ENCODE measurements at places on chromosomes 7 and 10. TPM values are rescaled to one million over a fixed set of nuclear protein-coding genes. Genes with fewer than 3 reads are reported as not detected.

DNA sequence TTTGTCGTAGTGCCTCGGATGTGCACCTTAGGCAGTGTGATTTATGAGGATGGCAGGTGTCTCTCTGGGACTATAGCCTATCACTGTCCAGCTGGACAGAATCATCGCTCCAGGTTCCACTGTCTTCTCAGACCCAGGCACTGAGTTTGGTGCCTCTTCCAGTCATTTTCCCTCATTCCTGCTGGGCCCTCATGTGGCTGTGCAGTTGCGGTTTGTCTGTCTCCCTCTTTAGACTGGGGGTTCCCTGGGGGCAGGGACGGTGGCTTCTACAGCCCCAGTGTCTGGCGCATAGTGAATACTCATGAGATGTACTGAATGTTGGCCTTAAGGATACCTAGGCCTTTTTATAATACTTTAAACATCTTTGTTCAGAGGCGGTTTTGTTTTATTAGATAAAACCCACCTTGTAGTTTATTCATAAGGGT lies 28.9 kb downstream of the CCM2 start:
- DNase-seq = no peak

DNA sequence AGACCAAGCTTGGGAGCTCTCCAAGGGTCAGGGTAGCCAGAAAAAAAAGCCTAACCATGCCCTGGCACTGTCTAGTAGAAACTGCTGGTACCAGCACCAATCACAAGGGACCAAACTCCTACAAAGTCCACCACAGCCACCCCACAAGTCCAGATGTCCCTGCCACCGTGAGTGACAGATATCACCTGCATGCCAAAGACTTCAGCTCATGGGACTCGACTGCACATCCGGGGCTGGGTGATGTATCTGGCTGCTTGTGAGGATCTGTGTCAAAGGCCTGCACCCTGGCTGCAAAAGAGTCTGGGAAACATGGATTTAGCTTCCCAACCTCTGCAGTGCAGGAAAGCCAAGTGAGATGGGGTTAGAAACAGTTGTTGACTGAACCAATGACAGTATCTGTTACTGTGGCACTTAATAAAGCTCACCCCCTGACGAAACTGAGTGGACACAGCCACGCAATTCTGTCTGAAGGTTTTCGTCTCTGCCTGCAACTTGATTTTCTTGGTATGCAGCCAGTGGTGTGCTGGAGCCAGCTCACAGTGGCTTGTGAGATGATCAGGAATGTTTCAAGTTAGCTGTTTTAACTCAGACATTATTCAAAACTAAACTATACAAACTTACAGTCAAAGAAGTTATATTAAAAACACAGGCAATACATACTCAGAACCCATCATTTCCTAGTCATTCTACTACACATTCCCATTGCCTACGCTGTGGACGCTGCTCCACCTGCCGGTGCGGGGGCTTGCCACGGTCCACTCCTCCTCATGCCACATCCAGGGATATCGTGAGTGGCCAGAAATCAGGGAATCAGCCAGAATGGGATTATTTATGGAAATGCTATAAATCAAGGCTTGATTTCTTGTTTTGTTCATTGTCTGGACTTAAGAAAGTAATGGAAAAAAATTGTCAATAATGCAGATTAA lies 9.2 kb downstream of the ZNF488 start:
- DNase-seq = no peak

GRCh38 chr7:83921941-83922607 lies 272.5 kb downstream of the SEMA3A start:
- no peak for DNase-seq

DNA sequence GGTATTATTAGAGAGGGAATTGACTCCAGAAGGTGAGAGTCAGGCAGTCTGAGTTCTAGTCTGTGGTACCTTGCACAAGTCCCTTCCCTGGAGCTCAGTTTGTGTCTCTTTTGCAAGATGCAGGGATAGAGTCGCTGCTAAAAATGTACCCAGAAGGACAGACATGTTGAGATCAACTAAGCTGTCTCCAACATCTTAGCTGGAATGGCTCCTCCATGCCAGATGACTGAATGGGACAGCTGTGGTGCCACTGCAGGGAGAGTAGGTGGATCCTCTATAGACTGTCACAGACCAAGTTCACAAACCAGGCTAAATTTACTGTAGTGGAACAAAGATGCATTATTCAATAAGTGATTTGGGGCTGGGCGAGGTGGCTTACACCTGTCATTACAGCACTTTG lies 120.1 kb downstream of the NEURL1 start:
- no peak for DNase-seq

DNA sequence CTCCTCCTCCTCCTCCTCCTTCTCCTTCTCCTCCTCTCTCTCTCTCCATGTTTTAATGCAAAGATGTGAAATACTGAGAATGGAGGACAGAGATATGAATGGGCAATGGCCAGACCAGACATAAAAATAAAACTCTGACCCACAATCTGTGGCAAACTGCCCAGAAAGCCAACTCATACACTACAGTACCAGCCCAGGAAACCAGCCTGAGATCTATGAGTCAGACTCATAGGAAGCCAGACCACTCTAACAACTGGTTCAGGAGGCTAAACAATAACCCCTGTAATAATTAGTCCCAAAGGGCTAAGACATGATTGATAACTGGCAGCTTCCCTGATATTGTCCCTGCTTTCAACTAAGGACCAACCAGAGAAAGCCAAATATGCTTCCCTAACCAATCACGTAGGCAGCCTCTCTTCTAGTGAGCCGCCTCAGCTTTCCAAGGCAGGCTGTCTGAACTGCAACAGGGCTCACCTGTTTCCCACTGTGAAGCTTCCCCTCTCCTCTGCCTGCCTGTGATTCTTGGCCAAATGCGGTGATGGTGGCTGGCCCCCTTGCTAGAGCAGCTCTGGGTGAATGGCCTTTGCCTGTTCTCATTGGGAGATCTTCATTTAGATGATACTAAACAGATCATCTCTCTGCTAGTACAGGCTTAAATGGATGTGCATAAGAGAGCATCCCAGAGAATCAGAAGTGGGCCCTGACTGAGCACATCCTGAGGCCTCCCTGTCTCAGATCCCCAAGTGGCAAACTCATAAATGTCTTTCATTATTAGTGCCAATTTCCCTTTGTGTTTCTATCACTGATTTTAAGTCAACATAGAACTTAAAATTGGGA lies 817.6 kb downstream of the TNS3 start:
- no peak for DNase-seq

DNA sequence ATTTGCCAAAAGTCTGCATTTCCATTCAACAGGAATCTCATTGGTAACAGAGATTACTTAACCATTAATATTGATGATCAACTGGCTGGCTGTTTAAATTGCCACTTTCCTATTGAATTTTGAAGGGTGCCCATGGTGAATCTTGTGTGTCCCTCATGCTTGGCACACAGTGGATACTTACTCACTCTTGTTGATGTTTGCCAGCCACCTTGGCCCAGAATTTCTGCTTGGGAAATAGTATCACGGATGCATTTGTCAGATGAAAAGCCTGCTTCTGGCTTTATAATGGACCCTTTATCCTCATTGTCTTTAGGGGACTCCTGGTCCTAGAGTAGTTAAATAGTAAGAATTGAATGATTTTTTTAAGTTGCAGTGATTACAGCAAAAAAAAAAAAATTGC lies 52.0 kb downstream of the MMRN2 start:
- DNase-seq = no peak

GRCh38 chr10:106913348-106913747 lies 251.2 kb downstream of the SORCS1 start:
- DNase-seq = no peak

DNA sequence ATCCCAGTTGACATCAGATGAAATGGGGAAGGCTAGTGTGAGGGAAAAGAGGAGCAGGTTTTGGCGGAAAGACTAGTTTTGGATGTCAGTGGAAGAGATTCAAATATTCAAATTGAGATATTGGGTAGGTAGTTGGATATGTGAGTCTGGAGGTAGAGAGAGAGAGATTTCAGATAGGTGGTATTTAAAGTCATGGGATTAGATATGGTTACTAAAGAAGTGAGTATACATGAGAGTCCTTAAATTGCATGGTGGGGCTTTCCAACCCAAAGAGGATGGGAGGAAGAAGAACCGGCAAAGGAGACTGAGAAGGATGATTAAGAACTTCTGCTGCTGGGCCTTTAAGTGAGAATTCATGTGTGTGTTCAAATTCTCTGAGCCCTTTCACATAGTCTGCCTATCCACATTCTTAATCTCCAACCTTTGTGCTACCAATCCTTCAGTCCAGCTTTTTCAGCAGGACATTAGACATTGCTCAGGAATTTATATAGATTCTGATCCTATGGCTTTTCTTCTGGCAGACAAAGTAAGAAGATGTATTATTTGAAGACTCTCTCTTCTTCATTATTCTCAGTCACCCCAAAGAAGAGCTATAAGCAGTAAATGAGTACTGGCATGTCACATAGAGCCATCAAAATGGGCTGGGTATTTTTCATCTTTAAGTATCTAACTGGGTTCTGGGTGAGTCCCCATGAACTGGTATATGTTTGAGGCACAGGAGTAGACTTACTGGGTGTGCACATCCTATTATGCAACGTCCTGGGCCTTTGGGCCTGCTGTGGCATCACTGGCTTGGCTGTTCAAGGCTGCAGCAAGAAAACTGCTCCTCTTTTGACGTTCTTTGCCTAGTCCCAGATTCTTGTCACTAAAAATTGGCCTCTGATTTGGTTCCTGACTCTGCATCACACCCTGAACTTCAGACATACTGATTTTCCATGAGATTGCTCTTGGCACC lies 33.6 kb downstream of the ST7 start:
- no peak for DNase-seq

DNA sequence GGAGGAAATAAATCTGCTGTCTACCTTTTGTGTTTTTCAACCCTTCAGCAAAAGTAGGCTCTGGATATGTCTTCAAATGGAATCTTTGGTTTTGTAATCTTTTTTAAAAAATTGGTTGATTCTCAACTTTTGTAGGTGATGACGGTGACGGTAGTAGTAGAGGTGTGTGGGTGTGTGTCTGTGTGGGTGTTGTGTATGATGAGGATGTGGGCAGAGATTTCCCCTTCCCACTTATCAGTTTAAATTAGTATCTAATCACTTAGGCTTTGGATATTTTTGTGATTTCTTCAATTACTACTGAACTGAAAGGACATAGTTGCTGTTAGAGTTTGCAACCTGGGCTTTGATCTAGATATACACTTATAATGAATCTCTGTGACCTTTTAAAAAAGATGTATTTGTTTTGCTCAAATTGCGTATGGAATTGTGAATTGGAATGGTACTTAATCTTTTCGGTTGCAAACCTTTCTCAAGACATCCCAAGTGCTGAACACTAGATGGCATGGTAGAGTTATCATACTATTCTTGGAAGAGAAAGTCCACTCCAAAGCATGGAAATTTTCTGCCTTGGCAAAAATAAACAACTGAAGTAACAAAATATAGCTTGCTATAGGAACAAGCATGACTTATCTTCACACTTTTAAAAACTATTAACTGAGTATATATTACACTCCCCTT lies 51.9 kb upstream of the A1CF start:
- DNase-seq = no peak

DNA sequence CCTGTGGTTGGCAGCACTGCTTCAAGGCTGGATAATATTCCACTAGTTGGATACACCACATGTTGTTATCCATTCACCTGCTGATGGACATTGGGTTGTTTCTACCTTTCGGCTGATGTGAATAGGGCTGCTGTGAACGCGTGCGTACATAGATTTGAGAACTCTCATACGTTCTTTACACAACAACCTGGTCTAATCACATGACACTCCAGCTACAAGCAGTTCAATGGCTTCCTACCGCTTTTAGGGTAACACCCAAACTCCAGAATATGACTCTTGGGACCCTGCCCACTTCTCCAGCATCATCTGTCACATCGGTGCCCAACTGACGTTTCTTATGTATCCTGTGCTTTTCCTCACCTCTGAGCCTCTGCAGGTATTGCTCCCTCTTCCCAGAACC lies 114.6 kb downstream of the ABLIM1 start:
- DNase-seq = no peak

DNA sequence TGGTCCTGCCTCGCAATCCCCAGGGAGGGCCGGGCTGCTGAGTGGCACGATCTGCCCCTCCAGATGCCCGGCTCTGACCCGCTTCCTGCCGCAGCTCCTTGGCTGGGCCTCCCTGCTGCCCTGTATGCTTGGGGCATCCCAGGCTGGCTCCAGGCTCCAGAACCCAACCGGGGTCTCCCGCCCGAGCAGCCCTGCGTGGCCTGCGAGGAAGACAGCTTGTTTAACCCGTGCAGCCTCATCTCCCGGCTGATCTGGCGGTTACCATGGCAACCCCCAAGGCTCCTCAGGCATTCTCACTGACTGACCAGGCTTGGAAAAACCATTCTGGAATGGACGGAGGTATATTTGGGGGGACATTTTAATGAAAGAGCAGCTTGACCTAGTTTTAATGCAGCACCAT lies 232.4 kb upstream of the MYO3A start:
- no peak for DNase-seq

DNA sequence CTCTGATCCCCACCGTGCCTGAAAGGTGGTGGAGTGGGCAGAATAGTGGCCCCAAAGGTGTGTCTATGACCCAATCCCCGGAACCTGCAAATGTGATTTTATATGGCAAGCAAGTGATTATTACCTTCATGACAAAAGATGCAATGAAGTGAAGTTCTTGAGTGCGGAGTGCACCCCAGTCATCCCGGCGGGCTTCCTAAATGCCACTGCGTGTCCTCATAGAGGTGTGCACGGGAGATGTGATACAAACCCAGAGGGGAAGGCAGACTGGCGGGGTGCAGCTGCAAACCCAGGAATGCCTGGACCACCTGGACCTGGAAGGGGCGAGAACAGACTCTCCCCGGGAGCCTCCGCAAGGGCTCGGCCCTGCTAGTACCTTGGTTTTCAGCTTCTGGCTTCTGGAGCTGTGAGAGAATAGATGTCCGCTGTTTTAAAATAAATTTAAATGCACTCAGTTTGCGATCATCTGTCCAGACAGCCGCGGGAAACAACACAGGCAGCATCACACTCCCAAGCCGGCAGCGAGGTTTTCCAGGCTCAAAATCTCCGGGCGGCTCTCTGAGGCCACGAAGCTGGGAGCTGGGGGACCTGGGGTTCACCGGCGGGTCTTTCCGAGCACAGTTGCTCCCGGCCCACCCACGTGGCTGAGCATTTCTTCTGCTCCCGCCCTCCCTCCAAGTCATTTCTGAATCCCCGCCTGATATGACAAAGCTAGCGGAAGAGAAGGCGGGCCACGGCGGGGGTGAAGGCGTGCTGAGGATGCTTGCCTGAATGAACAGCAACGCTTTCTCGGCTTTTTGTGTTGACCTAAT lies 50.4 kb upstream of the EBF3 start:
- no peak for DNase-seq

The MKLN1 gene
- total RNA-seq = 47.7 TPM

The GPR26 gene
- total RNA-seq = not detected

The FAM25A gene
- not detected for total RNA-seq

The COA1 gene
- total RNA-seq = 60.7 TPM

The MSS51 gene
- 253 TPM for total RNA-seq

The NME8 gene
- total RNA-seq = not detected
